Tibial nerve (tissue), 4 donors: ENCODE measurements at places on chromosomes 12 and 14.
A peak's percentile ranks its signal among the peaks of the same experiment; 100 is the strongest.

- H3K4me1 ChIP-seq = no peaks in the 10 kb centered on the region
- H3K27ac ChIP-seq = no peak overlapping the region
- H3K27me3 ChIP-seq = no peaks in the 10 kb centered on the region
- DNase-seq = no peak
- H3K36me3 ChIP-seq = no peaks in the 10 kb centered on the region
- no peak overlapping the region for H3K4me3 ChIP-seq
These were observed 65.6 kb upstream of the FUT8 start for GRCh38 chr14:65346895-65347294.

- peaks cover 3% of the 10 kb centered on the region for H3K27me3 ChIP-seq
- no peak overlapping the region for H3K27ac ChIP-seq
- H3K4me3 ChIP-seq = peak overlapping the region; percentile 47
- DNase-seq = no peak
- H3K36me3 ChIP-seq = no peaks in the 10 kb centered on the region
- H3K4me1 ChIP-seq = peaks cover 9% of the 10 kb centered on the region
These were observed 196.9 kb downstream of the ALG10 start for GRCh38 chr12:34219046-34219770.

DNA sequence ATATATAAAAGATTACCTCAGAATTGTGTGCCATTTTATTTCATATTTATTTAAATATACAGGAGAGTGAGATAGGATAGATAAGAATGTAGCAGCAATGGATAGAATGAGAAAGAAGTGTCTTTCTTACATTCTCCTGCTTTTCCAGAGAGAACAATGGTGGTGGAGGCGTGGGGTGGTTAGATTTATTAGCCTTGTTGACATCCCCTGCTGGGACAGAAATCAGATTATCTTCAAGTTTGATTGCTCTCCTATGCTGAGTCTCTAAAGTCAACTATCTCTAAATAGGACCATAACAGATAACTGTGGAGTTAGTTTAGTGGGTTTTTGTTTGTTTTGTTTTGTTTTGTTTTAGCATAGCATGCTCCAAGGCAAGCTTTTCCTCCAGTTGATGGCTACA, 397.6 kb downstream of the LRFN5 start:
- H3K27ac ChIP-seq = no peak overlapping the region
- H3K4me3 ChIP-seq = no peak overlapping the region
- no peaks in the 10 kb centered on the region for H3K36me3 ChIP-seq
- H3K27me3 ChIP-seq = no peaks in the 10 kb centered on the region

DNA sequence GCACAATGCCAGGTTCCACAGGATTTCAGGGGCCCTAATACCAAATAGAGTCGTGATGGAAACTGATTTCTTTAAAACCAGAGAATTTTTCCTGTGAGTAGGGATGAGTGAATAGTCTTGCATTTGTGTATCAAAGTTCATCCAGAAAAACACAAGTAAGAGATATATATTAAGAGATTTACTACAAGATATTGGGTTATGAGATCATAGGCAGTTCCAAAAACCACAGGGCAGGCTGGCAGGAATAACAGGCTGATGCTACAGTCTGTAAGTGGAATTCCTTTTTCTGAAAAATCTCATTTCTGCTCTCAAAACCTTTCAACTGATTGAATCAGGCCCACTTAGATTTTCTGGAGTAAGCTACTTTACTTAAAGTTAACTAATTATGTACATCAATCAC, 1756.2 kb upstream of the SEL1L start:
- DNase-seq = no peak
- H3K27me3 ChIP-seq = no peaks in the 10 kb centered on the region
- no peak overlapping the region for H3K4me3 ChIP-seq
- H3K4me1 ChIP-seq = peaks cover 3% of the 10 kb centered on the region
- no peaks in the 10 kb centered on the region for H3K36me3 ChIP-seq

DNA sequence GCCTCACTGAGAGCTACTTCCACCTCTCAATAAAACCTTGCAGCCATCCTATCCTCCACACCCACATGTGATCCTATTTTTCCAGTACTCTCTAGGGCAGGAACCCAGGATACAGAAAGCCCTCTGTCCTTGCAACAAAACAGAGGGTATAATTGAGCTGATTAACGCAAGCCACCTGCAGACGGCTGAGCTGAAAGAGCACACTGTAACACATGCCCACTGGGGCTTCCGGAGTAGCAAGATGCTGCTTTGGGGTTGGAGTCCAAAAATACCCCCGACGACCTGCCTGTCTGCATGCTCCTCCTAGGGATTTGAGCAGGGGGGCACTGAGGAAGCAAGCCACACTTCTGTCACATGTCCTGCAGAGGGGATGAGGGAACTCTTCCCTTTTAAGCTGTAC, 401.1 kb upstream of the FOXG1 start:
- no peak overlapping the region for H3K27ac ChIP-seq
- H3K27me3 ChIP-seq = no peaks in the 10 kb centered on the region
- no peaks in the 10 kb centered on the region for H3K36me3 ChIP-seq
- DNase-seq = no peak
- H3K4me3 ChIP-seq = no peak overlapping the region

DNA sequence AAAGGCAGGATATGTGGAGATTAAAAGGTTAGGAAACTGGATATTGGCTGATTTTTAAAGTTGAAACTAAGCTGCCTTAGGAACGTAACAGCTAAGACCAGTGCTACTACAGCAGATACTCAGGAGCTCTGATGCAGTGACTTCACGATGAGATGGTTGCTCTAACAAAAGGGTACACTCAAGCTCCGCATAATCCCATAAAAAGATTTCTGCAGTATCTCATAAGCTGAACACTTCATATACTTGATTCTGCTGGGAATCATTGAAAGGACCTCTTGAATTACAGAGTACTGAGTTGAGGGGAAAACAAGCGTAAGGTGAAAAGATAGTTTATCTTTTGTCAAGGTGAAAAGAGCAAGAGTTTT, 3.7 kb downstream of the RNF10 start:
- no peak overlapping the region for H3K27ac ChIP-seq
- DNase-seq = no peak
- H3K36me3 ChIP-seq = peaks cover 7% of the 10 kb centered on the region
- H3K27me3 ChIP-seq = no peaks in the 10 kb centered on the region

DNA sequence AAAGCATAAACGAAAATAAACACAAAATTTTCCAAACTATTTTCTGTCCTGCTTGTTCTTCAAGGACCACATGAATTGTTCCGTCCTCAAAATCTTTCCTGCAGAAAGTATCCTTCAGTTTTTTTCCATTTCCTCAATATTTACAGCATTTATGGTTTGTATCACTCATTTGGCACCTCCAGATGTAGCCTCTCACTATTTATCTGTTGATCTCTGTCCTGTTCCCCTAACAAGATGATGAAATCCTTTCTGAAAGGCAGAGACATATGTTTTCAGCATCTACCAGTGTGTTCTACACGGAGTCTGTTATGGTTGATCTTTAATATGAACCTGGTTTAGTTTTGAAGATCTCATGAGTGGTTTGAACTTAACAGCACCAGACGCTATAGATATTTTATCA, 490.2 kb downstream of the NELL2 start:
- H3K27me3 ChIP-seq = no peaks in the 10 kb centered on the region
- peaks cover 7% of the 10 kb centered on the region for H3K36me3 ChIP-seq
- H3K4me3 ChIP-seq = no peak overlapping the region
- no peak for DNase-seq

- DNase-seq = no peak
- H3K27me3 ChIP-seq = no peaks in the 10 kb centered on the region
- H3K36me3 ChIP-seq = no peaks in the 10 kb centered on the region
- H3K27ac ChIP-seq = no peak overlapping the region
- peaks cover 9% of the 10 kb centered on the region for H3K4me1 ChIP-seq
- no peak overlapping the region for H3K4me3 ChIP-seq
These were observed 135.3 kb downstream of the OTOGL start for GRCh38 chr12:80234667-80235066.

- no peak overlapping the region for H3K4me3 ChIP-seq
- no peaks in the 10 kb centered on the region for H3K36me3 ChIP-seq
- no peaks in the 10 kb centered on the region for H3K4me1 ChIP-seq
- H3K27ac ChIP-seq = no peak overlapping the region
These were observed 45.0 kb downstream of the GUCY2C start for GRCh38 chr12:14651371-14651770.

DNA sequence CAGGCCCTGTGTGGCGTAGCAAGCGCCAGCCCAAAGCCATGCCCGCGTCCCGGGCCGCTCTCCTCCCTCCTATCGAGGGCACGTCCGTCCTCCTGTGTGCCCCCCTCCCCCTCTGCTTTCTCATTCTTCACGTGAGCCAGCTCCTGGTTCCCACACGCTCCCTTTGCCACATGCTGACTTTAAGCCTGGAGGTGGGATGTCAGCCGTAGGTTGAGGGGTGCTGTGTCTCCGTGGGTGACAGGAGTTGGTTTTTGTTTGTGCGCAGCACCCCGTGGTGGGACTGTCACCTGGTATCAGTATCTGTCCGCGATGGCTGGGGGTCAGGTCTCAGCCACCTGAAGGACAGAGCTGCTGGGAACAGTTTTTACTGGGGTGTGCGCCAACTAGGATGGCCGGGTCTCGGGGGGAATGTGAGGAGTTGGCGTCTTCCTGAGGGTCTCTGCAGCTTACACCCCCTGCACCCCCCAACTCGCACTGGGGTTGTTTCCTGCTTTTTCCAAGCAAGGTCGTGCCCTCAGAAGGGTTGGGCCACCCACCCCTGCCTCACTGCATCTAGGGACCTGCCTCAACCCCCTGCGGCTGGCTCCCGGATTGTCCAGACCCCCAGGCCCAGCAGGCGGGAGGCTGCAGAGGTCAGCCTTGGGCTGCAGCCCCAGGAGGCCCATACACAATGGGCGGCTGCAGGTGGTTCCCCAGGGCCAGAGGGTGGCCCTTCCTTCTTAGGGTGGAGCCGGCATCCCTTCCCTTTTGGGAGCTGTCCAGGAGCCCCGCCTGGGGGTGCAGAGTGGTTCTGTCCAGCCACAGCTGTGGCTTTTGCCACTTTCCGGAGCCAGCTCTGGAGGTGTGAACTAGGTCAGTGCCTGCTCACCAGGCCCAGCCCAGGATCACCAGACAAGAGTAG, 7.3 kb downstream of the ULK1 start:
- DNase-seq = no peak
- no peaks in the 10 kb centered on the region for H3K36me3 ChIP-seq
- H3K27ac ChIP-seq = no peak overlapping the region
- no peak overlapping the region for H3K4me3 ChIP-seq

- H3K27me3 ChIP-seq = no peaks in the 10 kb centered on the region
- H3K4me1 ChIP-seq = no peaks in the 10 kb centered on the region
- no peak for DNase-seq
- H3K27ac ChIP-seq = no peak overlapping the region
These were observed 28.7 kb upstream of the OR10P1 start for GRCh38 chr12:55607821-55608594.

DNA sequence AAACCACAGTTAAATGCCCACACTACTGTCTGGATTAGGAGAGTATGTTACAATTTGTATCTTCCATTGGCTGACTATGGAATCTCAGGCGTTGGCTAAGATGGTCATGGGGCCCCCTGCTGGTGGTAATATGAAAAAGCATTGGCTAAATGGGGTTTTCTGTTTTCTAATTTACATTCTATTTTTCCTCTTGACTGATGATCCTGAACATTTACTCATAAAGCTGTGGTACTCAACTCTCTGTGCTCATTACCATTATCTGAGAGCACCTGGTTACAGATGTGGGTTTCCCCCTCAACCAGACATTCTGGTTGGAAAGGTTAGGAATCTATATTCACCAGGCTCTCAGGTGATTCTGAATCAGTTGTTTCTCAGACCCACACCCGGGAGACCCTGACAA, 64.8 kb downstream of the WSCD2 start:
- H3K27ac ChIP-seq = no peak overlapping the region
- H3K4me1 ChIP-seq = no peaks in the 10 kb centered on the region
- DNase-seq = no peak
- H3K4me3 ChIP-seq = no peak overlapping the region
- no peaks in the 10 kb centered on the region for H3K36me3 ChIP-seq

DNA sequence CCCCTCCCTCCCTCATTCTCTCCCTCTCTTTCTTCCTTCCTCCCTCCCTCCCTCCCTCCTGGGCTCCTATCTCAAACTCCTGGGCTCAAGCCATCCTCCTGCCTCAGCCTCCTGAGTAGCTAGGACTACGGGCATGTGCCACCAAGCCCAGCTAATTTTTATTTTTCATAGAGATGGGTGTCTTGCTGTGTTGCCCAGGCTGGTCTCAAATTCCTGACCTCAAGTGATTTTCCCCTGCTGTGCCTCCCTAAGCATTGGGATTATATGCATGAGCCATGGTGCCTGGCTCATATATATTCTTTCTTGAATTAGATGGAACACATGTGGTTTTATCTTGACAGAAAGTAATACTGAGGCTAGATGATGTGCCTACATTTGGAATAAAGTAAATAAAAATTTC, 14.2 kb downstream of the PAPOLA start:
- no peak for DNase-seq
- H3K27ac ChIP-seq = no peak overlapping the region
- no peaks in the 10 kb centered on the region for H3K27me3 ChIP-seq
- peaks cover 14% of the 10 kb centered on the region for H3K4me1 ChIP-seq
- no peaks in the 10 kb centered on the region for H3K36me3 ChIP-seq

DNA sequence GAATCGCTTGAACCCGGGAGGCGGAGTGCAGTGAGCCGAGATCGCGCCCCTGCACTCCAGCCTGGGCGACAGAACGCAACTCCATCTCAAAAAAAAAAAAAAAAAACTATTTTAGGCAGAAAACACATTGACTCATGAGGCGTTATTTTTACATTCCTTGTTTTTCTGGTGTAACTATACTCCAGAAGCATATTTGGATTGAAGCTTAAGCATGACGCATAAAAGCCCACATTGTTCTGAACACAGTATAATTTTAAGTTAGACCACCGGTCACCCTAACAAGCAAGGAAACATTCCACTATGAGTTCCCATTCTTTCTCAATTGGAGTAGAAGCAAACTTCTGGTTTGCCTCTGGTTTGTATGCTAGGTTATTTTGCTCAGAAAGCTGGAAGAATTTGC, 173.0 kb downstream of the MYRFL start:
- no peak for DNase-seq
- H3K36me3 ChIP-seq = no peaks in the 10 kb centered on the region
- H3K4me3 ChIP-seq = no peak overlapping the region
- H3K4me1 ChIP-seq = no peaks in the 10 kb centered on the region
- H3K27ac ChIP-seq = no peak overlapping the region

DNA sequence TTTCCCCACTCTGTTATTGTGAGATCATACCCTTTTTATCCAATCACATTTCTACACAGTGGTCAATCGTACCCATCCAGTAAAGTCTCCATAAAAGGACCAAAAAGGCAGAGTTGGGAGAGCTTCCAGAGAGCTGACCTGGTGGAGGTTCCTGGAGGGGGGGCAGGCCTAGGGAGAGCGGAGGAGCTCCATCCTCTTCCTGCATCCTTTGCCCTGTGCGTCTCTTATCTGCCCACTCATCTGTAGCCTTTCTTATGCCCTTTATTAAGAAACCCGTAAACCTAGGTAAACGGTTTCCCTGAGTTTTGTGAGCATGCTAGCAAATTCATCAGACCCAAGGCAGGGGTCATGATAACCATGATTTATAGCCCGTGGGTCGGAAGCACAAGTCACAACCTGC, 26.2 kb downstream of the EVL start:
- H3K4me1 ChIP-seq = no peaks in the 10 kb centered on the region
- DNase-seq = no peak
- H3K27ac ChIP-seq = no peak overlapping the region

- DNase-seq = peak; percentile 94
- H3K4me1 ChIP-seq = peaks cover 11% of the 10 kb centered on the region
- no peaks in the 10 kb centered on the region for H3K27me3 ChIP-seq
These were observed at the start of gene SUOX for GRCh38 chr12:55996715-55997534. TSS of gene SUOX (plus strand) at chr12:55997276. CDS start at chr12:56002222, 4,946 bp downstream.

- no peaks in the 10 kb centered on the region for H3K4me1 ChIP-seq
- no peaks in the 10 kb centered on the region for H3K27me3 ChIP-seq
- no peak overlapping the region for H3K4me3 ChIP-seq
- no peak for DNase-seq
- no peaks in the 10 kb centered on the region for H3K36me3 ChIP-seq
These were observed 95.3 kb downstream of the TPH2 start for GRCh38 chr12:72033991-72034390.
